Stimulated activated CD4-positive, alpha-beta T cell treated with anti-CD3 and anti-CD28 coated beads, Interleukin-1b, Interleukin-23, amount 100 ng/mL, for 24 hours (primary cell): ENCODE measurements at places on chromosomes 3 and 15.

DNA sequence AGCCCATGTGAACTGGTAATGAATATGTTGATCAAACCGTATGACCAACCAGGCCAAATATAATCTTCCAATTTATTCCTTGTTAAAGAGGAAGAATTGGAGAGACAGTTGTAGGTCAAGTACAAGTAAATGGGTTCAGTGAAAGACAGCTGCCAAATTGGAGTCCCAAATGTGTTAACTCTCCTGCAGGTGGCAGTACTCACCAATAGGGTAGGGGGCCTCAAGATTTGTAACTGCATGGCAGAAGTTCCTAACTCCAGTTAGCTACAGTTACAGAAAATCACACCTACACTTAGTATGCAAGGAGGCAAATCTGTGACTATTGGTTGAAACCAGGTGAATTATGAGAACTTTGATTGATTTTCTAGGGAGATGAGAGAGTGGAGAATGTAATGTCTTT lies 278.0 kb downstream of the ZBBX start:
- no peak for DNase-seq

DNA sequence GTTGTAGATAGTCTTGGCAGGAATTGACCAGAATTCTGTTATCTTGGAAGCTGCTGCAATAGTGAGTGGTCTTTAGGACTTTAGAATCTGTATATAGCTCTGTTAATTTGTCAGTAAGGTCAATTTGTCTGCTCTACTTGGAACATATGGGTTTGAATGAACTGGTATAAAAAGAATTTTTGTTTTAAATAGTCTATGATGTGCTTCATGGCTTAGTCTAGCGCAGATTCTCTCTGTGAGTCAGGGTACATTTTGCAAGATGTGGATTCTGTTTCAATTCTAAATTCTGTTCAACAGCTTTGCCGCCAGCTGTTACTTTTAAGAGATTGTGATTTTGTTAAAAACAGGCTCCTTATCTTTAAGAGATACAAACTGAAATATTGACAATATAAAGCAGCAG lies 135.9 kb upstream of the AGBL1 start:
- DNase-seq, result no peak

DNA sequence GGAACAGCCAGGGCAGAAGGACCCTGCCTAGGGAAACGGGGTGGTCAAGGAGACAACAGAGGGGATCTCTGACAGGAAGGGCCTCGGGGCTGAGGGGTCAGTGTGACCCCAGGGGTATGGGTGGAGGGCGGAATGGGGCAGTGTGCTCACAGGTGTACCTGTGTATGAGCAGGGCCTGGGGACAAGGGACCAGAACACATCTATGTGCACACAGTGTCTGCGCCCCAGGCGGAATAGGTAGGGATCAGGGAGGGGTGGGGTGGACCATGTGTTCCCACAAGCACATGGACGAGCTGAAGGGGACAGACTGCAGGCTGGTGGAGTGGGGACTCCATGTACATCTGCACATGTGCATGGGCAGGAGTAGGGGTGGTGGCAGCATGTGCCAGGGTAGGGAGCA lies 5.0 kb upstream of the TLR9 start:
- DNase-seq, result no peak

DNA sequence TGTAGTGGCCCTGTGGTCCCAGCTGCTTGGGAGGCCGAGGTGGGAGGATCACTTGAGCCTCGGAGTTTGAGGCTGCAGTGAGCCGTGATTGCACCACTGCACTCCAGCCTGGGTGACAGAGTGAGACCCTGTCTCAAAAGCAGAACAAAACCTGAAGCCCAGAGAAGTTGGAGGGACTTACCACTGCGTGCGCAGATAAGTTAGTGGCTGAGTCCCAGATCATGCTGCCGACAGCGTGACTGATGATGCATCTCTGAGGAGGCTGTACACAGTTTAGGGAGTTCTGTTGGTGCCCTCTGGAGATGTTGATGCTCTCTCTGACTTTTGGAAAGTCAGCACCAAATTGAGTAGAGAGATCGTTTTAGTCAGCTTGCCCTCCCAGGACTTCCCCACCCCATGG lies 15.8 kb upstream of the ABTB1 start:
- no peak for DNase-seq

- no peak for DNase-seq
Measured at GRCh38 chr3:173380681-173381080, 16.9 kb upstream of the NLGN1 start.

GRCh38 chr3:190101320-190102011 lies 19.2 kb downstream of the P3H2 start:
- no peak for DNase-seq

- DNase-seq, result no peak
Measured at GRCh38 chr3:134076851-134077250, 47.1 kb upstream of the SLCO2A1 start.

GRCh38 chr15:78315686-78316282 lies 16.4 kb upstream of the SKIC8 start:
- DNase-seq, result no peak

GRCh38 chr15:85726454-85726853 lies 68.3 kb downstream of the KLHL25 start:
- DNase-seq, result no peak

DNA sequence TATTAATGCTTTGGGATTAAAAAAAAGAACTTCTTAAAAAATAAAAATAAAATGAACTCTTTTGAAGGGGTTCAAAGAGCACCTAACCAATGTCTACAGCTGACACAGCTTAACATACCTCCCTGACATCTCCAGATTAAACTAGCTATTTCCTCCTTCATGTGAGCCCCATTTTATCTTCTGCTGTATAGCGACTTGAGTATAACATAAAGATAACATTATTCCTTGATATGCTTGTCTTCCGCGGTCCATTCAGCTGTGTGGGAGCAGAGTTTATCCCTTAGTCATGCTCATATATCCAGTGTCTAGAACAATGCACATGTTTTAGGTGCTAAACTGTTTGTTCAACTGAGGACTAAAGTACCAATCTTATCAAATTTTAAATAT lies 7.8 kb upstream of the CHRM5 start:
- no peak for DNase-seq

GRCh38 chr3:56145410-56145809 lies 322.9 kb downstream of the ERC2 start:
- no peak for DNase-seq

DNA sequence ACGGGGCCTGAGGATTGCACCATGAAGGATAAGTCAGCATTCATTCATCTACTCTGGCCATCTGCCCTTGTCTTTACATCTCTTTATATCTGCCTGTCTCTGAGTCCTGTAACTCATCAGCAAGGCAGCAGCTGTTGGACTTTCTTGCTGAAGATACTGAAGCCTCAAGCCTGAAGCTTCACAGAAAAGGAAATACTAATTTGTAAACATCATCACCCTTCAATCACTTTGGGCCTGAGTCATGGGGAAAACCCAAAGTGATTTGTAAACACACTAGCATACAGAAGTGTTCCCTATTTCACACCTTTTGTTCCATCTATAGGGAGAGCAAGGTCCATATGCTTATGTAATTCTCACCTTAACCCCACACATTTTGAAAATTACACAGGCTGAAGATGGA lies 928.2 kb downstream of the EPHA3 start:
- no peak for DNase-seq

- DNase-seq, result no peak
Measured at GRCh38 chr15:77224352-77224751, 153.4 kb upstream of the TSPAN3 start.

- no peak for DNase-seq
Measured at GRCh38 chr15:68733666-68734065, 87.0 kb downstream of the ANP32A start.

DNA sequence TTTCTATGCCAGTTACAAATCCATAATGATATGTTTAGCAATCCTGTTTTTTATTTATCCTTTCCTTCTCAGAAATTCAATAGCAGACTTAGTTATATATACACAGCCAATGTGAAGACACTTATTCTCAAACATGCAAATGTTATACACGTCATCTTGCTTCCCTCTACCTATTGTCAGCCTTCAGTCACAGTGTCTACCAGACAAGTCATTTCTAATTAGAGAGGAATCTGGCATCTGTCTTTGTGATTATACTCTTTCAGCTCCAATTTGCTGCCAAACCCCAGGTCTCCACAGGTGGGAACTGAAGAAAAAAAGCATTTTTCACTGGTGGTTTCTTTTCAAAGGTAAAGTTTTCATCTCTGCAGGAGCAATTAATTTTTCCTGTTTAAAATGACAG lies 793.1 kb downstream of the AGBL1 start:
- DNase-seq, result no peak

- no peak for DNase-seq
Measured at GRCh38 chr3:94258851-94259250, 196.0 kb downstream of the NSUN3 start.

GRCh38 chr3:23712656-23713559 lies 92.8 kb upstream of the UBE2E1 start:
- DNase-seq, result no peak

- no peak for DNase-seq
Measured at GRCh38 chr3:112084980-112085705, 1.0 kb upstream of the C3orf52 start.

GRCh38 chr3:11375333-11376088 lies 103.3 kb downstream of the ATG7 start:
- DNase-seq, result no peak

DNA sequence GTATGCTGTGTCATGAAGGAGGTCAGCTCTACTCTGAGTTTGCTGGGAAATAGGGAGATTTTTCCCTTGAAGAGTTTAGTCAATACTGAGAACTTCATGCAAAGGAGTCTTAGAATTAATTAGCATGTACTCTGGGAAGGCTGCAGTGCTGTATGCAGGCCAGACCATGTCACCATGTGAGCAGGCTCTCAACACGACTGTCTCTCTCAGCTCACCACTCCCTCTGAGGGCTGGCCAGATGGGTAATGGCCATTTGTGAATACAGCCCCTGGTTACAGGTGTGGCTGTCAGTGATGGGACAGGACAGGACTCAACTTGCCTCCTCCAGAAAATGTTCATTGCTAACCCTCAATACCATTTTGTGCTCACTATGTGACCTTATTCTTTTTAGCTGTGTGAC lies 5.1 kb upstream of the CERS3 start:
- DNase-seq, result no peak

- DNase-seq, result no peak
Measured at GRCh38 chr15:74531144-74531811, 9.7 kb upstream of the ARID3B start.

GRCh38 chr3:104291437-104291851 lies 1075.3 kb upstream of the ALCAM start:
- no peak for DNase-seq

DNA sequence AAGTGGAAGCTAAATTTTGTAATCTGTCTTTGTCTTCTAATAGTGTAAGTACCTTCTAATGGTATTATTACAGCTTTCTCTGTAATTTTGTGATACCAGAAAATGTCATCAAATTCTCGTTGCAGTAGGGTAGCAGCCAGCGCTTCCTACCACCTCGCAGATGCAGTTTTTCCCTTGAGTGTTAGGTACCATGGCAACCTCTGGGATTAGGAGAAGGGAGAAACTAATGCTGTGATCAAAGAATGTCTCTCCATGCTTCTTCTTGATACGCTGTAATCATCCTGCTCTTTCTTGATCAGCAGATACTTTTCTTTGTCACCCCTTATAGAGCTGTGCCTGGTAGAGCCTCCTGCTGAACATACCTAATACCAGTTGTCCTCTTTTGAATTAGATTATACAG lies 27.7 kb downstream of the SRP14 start:
- no peak for DNase-seq

- DNase-seq, result no peak
Measured at GRCh38 chr3:48064292-48064829, 48.1 kb upstream of the MAP4 start.

DNA sequence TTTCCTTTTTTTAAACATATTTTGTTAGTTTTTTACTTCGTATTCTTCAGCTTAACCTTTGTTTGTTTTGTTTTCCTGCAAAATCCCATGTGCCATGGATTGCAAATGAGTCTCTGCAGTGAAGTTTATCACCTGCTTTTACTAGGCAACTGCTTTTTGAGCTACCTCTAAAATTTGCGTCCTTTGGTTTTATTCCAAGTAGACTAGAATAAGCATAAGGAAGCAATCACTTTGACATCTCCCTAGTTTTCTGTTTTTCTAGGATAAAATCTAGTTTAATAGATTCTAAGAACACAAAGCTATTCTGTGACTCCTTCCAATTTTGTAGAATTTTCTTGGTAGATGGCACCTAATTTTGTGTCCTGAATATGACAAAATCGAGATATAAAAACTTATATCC lies 1059.2 kb downstream of the OTOL1 start:
- no peak for DNase-seq

GRCh38 chr3:73784686-73785392 lies 160.1 kb upstream of the PDZRN3 start:
- no peak for DNase-seq

DNA sequence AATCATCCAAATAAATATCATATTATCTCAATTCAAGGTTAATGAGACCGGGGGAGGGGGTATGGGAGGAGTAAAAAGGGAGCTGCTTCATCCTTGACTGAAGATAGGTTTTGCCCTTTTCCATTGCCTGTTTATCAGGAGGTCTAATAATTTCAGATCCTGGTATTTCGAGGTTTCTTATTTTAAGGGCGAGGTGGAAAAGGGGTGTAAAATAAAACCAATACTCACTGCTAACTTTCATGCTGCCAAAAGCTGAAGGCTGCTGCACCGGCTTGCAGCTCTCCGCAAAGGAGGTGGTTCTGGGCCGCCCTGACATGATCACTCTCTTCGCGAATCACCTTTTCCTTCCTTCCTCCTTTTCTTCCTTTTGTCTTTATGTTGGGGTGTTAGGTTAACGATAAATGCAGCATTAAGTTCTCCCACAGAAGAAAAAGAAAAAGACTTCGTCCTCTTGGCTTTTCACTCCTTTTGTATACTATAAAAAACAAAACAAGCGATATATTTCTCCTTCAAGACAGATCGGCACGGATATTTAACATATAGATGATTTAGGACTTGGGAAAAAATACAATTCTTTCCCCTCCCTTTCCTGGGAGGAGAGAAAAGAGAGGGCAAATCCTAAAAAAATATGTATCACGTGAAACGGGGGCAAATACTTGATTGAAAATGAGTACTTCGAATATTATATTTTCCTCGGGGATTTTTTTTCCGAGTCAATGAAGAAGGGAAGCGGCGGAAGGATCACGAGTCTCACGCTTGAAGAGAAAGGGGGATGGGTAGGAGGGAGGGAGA lies 932 bp downstream of the GSK3B start:
- DNase-seq, result no peak

DNA sequence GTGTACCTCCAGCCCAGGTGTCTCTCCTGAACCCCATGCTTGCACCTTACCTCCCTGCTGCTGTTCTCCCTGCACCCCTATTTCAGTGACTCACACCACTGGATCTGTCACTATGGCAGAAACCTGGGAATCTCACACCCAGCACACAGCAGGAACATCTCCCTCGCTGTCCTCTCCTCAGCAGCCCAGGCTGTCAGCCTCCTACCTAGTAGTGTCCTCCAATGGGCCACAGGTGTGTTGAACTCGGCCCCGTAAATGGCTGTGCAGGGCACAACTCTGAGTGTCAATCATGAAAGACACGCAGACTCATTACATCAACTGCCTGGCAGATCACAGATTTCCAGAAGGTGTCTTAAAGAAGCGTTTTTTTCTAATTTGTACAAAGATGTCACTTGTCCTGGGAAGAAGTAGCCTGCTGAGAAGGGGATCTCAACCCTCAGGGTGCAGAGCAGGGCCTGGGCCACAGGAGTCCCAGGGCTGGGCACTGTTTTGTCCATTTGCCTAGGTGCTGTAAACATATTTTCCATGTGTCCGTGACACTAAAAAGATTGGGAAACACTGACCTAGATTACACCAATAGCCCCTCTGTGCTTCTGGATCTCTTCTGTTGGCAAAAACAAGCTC lies 33.8 kb downstream of the HOMER2 start:
- DNase-seq, result no peak
